ENCODE measurements at places on chromosomes 6 and 20. TPM values are rescaled to one million over a fixed set of nuclear protein-coding genes. Genes with fewer than 3 reads are reported as not detected.

STMN3 gene
- 18.4 TPM for total RNA-seq

SYTL3 gene
- 163 TPM for total RNA-seq

HSPA12B gene
- total RNA-seq: not detected

USP49 gene
- total RNA-seq: 5.9 TPM

DNA sequence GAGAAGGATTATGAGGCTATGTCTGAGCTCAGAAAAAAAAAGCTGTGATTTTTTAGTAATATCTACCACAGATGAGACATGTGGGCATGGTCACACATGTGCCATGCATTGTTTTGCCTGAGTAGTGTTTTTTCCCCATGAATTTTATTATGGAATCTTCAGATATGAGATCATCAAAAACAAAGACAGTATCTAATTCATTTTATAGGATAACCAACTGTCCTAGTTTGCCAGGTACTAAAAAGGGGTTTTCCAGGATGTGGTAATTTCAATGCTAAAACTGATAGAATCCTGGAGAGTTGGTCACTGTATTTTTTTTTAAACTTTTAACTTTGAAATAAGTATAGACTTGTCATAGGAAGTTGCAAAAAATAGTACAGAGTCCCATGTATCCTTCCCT lies 127.4 kb upstream of the MAP3K7 start:
- DNase-seq: no peak

- DNase-seq: no peak
These were observed 382.4 kb upstream of the CDH4 start for GRCh38 chr20:60869625-60870024.

GRCh38 chr6:25010902-25011625 lies 75.3 kb upstream of the RIPOR2 start:
- no peak for DNase-seq

DNA sequence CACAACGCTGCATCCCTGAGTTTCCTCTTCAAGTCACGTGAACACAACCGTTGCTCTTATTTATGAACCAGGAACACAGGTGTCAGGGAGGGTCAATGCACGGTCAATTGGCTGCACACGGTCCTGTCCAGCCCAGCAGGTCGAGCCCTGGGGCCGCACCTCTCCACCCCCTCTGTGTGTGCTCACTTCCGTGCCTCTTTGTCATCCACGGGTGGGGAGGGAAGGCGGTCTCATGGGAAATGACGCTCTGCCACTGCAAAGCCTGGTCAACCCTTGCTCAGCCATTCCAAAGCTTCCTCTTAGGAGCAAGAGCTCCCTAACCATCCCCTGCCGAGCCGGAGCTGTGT lies 38.7 kb downstream of the DACT2 start:
- no peak for DNase-seq

Measured in activated CD8-positive, alpha-beta T cell treated with anti-CD3 and anti-CD28 coated beads for 36 hours (primary cell).